CD4-positive, alpha-beta T cell (primary cell): ENCODE measurements at places on chromosomes 3 and 15.

GRCh38 chr15:72060687-72061250 lies 57.2 kb downstream of the MYO9A start:
- no peak for DNase-seq

DNA sequence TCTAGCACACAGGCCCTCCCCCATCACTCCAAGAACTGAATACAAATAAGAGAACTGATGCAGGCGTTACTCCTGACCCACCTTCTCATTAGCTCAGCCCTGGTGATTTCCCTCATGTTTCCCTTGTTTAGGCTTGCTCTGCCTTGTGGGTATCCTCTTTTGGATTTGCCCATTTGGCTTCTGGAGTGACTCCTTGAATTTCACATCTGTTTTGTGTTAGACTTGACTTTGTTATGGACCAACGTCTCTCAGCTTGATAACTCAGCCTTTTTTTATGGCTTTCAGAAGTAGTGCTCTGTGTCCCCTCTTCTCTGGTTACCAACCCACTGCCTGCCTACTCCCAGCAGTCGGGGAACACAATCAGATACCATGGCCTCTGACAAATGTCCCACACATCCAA lies 11.3 kb upstream of the TMOD3 start:
- no peak for DNase-seq

DNA sequence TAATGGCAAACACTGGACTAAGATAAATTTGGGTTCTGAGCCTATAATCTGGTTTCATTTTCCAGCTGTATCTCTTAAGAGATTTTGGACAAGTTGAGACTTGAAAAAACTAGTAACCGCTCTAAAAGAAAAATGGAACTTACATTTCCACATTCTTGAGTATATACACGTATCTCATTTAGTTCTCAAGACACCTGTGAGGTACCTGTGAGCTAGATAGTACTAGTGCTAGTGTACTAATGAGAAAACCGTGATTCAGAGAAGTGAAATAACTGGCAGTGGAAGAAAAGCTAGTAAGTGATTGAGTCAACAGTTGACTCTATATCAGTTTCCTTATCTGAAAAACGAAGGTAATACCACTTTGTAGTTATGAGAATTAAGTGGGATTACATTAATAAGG lies 62.2 kb upstream of the PAQR5 start:
- no peak for DNase-seq

DNA sequence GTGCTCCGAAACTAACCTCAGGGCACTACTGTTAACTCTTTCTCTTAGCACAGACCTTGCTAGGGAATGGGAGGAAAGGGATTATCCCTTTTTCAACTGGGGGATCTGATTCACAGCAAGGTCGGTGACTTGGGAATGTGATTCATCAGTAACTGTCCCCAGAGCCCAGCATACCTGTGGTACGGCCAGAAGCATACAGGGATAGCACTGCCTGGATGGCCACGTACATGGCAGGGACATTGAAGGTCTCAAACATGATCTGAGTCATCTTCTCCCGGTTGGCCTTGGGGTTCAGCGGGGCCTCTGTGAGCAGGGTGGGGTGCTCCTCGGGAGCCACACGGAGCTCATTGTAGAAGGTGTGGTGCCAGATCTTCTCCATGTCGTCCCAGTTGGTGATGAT lies 2.3 kb downstream of the ACTC1 start:
- DNase-seq, result no peak

DNA sequence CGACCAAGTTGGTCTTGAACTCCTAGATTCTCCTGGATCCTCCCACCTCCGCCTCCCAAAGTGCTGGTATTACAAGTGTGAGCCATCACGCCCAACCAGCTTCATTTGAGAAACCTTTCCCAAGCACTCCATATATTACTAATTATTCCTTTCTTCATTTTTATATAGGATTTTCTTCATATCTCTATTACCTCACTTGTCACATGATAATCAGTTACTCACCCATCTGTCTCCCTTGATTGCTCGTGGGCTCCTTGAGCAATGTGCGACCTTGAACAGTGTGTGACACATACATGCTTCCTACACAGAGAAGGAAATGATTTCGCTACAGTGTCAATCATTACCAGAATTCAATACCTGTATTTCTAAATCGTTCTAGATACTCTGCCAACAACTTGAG lies 110.7 kb upstream of the C2CD4B start:
- DNase-seq, result no peak

GRCh38 chr15:90334304-90334731 lies 17.8 kb upstream of the ZNF774 start:
- DNase-seq, result no peak

DNA sequence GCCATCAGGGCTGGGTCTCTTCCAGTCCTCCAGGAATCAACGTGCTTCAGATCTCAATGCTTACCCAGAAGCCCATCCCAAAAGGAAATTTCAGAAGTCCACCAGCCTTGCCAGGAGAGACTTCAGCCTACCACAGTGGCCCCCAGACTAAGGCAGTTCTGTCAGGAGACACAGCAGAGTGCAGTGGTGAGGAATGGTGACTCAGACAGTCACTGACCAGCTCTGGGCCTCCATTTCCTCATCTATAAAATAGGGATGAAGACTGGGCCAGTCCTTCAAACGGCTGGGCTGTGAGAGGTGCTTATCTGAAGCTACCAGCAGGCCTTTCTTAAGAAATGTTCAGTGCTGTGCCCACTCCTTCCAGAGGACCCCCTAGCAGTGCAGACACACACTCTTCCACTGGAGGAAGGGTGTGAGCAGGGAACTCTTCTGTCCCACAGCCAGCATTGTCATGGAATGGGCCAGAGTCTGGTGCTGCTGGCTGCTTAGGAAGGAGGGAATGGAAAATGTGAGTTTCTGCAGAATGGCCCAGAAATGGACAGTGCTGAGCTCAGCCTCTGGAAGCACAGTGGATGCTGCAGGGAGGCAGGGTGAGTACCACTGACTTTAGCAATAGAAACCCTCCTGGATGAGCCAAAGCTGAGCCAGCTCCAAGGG lies 41.6 kb upstream of the DUSP7 start:
- no peak for DNase-seq
